ENCODE measurements at places on chromosomes 16 and 17.

- no peak for DNase-seq
Measured at GRCh38 chr16:66534376-66534799, 15.5 kb downstream of the TK2 start.

- no peak for DNase-seq
Measured at GRCh38 chr17:10061111-10061845, 137.1 kb downstream of the GAS7 start.

DNA sequence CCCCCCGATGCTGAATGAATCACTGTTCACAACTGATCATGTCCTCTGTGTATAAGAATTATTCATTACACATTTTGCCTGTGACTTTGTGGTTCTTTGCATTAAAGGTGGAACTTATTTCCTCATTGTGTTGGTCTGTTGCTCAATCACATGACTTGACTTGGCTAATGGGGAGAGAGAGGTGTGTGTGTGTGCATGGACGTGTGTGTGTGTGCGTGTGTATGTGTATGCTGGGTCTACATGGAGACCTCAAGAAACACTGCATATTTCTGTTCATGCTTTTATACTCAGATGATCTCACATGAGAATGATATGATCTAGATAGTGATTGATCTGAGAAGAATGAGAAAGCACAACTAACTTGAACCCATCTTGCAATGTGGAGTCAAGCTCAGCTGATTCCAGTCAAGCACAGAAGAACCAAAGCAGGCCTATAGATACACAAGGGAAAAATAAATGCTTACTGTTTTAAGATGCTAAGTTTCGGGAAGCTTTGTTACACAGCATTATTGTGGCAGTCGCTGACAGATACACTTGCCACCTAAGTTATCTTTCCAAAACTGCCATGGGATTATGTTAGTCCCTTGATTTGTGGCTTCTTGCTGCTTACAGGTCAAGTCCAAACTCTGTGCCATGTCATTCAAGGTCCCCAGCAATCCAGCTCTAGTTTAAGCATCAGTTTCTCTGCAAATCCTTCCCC lies 167.9 kb upstream of the ZFHX3 start:
- no peak for DNase-seq

GRCh38 chr17:79087428-79088143 lies 13.0 kb downstream of the ENGASE start:
- peak; percentile 28 for DNase-seq

DNA sequence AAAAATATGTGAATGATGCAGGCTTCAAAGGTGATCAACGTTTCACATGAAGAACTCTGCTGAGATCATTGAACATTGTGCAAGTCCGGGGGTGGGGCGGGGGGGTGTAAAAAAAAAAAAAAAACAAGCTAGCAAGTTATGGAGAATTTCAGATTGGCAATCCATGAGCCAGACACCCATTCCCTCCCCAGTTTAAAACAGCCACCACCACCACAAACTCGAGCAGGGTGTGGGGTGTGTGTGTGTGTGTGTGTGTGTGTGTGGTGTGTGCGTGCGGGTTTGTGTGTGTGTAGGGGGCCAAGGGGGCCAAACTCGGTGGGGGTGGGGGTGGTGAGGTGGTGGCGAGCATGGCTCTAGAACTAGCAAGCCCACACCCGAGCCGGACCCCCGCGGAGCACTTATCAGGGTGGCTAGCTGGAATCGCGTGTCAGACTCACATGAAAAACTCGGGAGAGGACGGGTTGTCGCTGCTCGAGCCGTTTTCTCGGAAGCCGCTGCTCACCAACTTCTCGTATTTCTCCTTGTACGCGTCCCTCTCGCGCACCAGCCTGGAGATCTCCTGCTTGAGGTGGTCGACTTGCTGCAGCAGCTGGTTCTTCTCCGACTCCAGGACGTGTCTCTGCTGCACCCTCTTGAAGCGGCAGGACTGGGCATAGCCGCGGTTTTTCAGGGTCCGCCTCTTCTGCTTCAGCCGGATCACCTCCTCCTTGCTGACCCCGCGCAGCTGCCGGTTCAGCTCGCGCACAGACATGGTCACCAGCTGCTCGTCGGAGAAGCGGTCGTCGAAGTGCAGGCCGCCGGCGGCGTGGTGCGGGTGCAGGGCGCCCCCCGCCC lies 2.0 kb downstream of the MAF start:
- DNase-seq, result peak; percentile 35

- no peak for DNase-seq
Measured at GRCh38 chr17:80851277-80851925, 140.2 kb upstream of the CHMP6 start.

DNA sequence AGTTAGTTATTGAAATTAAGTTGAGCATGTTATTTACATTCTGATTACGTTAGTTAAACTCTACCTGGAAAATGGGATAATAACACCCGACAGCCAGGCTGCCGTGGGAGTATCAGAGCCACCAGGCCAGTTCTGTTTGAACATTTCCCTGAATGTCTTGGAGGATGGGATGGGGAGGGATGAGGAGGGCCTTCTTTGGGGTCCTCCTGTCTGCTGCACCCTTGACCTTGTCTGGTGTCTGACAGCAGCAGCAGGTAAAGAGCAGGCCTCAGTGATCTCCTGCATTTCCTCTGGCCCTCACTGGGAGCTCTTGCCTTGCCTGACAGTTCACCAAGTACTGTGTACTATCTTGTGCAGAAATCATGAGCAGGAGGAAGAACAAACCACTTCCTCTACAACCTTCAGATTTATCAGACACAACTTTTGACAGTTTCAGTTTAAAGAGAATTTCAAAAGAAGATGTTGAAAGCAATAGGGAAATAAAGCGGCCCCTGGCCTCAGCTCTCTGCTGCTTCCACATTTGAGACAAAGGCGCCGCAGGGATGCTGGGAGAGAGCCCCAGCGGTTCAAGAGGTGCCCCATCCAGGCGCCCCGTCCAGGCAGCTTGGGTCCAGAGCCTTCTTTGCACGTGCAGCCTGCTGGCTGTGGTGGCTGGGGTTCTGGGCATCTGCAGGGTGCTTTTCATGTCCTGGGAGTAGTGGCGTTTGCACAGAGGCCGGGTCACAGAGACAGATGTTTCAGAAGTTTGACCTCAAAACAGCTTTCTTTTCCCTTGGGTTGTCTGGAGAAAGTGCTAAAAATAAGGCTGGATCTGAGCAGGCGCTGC lies 25.3 kb downstream of the CMIP start:
- DNase-seq, result no peak

GRCh38 chr17:45996282-45996937 lies 2.6 kb upstream of the STH start:
- DNase-seq, result no peak

GRCh38 chr16:10569621-10570020 lies 10.8 kb downstream of the EMP2 start:
- DNase-seq, result no peak

DNA sequence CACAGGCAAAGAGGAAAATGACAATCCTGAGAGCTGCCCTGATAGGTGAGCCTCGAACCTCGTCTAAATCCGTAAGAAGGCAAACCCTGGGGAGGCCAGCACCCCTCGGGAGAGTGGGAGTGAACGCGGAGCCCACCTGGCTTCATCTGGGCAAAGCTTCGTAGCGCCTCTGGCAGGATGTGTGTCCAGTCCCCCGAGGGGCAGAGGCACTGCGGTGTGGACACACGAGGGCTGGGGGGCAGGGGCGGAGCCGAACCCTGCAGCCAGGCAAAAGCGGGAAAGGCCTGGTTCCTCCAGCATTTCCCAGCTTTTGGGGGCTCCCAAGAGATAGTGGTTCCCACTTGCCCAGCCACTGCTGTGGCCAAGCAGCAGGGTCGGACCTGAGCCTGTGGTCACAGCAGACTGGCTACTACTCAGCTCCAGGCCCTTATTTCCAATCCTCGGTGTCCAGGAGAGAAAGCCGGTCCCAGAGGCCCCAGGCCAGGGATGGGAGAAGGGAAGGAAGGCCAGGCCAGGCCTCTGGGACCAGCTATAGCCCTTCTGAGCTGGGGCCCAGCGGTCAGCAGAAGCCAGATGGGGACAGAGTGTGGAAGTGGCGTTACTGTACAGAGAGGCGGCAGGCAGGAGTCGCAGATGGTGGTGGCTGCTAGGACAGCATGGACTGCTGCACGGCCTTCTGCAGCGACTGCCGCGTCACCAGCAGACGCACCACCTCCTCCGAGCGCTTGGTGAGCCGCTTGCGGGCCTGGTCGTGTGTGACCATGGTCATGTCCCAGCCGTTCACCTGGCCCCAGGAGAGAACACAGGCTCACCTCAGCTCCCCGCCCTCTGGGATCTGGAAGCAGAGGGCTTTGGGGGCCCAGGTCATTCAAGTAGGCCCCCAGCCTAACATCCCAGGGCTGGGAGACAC lies 5.0 kb downstream of the TAX1BP3 start:
- no peak for DNase-seq

DNA sequence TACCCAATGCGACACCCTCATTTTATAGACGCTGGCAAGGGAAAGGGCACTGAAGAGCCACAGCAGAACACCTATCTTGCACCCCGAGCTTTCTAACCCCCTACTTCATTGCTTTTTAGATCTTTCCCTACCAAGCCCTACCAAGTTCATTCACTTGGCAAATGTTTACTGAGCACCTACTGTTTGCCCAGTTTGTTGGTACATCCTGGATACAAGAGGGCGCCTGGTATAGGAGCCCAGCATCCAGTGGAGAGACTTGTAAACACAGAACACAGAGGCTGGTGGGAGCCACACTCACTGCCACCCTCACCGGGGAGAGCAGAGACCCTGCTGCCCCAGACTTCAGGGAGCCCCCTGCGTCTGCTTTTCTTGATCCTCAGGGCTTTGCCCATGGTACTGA lies 112.6 kb downstream of the GNAO1 start:
- no peak for DNase-seq

DNA sequence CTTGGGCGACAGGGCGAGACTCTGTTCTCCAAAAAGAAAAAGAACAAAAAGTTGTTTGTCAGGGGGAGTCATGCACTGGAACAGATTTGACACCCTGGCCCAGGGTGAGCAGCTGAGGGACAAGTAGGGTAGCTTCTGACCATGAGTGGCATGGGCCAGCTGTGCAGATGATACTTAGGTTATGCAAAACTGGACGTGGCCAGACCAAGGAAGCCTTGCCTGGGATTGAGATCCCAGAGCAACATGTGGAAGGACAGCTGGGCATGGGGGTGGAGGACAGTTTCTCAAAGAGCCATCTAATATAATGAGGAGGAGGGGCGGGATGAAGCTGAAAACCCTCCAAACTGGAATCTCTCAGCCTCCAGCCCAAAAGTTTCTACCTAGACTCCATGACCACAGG lies 19.6 kb upstream of the SLC35B1 start:
- DNase-seq, result no peak

DNA sequence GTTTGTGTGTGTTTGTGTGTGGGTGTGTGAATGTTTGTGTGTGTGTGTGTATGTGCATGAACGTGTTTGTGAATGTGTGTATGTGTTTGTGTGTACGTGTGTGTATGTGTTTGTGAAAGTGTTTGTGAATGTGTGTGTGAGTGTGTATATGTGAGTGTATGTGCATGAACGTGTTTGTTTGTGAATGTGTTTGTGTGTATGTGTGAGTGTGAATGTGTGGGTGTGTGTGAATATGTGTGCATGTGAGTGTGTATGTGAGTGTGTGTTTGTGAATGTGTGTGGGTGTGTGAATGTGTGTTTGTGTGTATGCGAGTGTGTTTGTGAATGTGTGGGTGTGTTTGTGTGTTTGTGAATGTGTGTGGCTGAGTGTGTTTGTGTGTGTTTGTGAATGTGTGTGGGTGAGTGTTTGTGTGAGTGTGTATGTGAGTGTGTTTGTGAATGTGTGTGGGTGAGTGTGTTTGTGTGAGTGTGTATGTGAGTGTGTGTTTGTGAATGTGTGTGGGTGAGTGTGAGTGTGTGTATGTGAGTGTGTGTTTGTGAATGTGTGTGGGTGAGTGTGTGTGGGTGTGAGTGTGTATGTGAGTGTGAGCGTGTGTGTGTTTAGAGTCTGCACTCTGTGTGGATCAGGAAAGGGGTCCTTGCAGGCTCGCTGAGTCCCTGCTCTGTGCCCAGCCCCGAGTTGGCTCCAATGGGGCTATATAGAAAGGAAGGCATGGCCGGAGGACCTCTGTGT lies 890 bp upstream of the CD300A start:
- DNase-seq, result no peak

Data from NCI-H1105 (cell line).